ENCODE measurements at places on chromosomes 2 and 18.

- DNase-seq, result peak; percentile 19
Observed at GRCh38 chr2:42752314-42752713, 11.6 kb downstream of the OXER1 start.

DNA sequence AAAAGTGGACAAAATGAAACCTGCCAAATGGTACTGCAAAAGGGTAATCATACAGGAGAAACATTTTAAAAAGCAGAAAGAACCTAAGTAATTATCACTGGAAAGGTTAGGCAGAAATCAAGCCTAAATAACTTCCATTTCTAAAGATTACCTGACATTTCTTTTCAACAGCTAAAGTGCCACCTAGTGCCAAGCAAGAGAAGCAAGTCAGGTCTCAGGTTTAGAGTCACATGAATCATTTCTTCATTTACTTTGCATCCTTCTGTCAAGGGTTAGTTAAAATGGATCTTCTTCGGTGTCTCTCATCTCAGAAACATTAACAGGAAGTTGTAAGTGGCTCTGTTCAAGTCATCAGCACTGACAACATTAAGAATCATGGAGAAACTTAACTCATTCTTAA, 90.3 kb downstream of the AKAIN1 start:
- no peak for DNase-seq

DNA sequence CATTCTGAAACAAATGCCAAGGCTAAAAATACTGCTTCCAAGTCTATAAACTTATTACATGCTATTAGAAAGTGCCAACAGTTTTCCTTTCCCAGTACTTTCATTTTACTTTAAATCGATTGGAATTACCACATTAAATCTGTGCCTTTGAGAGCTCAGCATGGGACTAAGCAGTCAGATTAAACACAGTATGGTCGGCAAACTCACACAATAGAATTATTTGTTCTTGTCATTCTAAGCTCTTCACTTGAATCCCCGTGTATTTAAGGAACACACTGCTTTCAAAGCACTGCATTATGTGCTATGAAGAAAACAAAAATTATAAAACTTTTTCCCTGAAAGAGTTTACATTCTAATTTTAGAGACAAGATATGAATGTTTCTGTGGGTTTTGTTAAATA, 444.4 kb upstream of the SLC39A10 start:
- no peak for DNase-seq

GRCh38 chr2:1546023-1546591, 132.8 kb downstream of the TPO start:
- DNase-seq, result peak; percentile 66

DNA sequence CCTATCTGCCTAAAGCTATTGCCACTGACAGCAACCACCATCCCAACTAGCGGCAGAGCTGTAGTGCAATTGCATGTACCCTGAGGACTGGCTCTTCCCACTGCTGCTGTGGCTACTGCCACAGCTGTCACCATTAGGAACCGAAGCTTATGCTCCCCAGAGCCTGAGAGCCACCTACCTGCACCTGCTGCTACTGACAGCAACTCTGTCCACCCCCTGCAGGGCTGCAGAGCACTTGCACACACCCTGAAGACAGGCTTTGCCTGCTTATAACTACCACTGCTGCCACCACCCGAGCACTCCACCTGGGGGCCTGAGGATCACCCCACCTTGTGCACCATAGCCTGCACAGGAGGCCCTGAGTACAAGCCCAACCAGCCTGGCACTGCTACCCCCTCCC, 217.6 kb upstream of the FOSL2 start:
- no peak for DNase-seq

GRCh38 chr2:190607657-190608357, 41.1 kb upstream of the NAB1 start:
- DNase-seq, result no peak

GRCh38 chr2:223591596-223591995, 10.6 kb downstream of the SCG2 start:
- no peak for DNase-seq

- DNase-seq, result no peak
Observed at GRCh38 chr2:1598041-1598710, 146.1 kb downstream of the PXDN start.

- DNase-seq, result no peak
Observed at GRCh38 chr18:10441472-10441871, 13.0 kb upstream of the APCDD1 start.

- peak; percentile 20 for DNase-seq
Observed at GRCh38 chr18:35581898-35582641, 530 bp downstream of the GALNT1 start.

GRCh38 chr2:206978746-206979145, 39.4 kb downstream of the CPO start:
- DNase-seq, result no peak

DNA sequence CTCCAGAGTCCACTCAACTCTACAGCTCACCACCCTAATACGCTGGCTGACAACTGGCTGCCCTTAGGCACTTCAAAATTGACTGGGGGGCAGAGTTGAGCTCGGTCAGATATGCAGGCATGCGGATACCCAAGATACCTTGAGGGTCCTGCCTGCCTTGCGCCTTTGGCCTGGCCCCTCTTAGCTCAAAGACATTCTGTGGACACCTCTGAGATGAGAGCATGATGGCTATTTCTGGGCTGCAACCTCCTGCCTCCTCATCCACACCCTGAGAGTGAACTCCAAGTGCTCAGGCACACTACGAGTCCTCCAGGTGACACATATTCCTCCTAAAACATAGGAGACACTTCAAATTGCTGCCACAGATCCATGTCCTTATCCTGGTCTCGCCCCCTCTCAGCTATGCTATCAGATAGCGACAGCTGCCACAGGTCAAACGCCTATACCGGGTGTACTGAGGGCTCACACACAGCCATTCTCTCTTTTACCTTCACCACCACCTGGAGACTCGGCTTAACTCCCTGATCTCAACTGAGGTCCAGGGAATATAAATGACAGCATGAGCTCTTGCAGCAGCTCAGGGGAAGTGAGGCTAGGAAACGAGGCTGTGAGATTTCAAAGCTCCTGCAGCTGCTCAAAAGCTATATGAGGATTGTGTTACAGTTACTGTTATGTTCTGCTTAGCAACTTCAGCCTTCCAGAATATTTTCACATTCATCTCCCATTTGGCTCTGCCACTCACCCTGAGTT, 60.5 kb upstream of the TEX51 start:
- no peak for DNase-seq

GRCh38 chr18:10793730-10794370, 268.0 kb downstream of the NAPG start:
- DNase-seq, result no peak

GRCh38 chr18:623761-624620, 27.2 kb downstream of the CLUL1 start:
- peak; percentile 79 for DNase-seq

GRCh38 chr2:138950486-138950885, 170.3 kb upstream of the NXPH2 start:
- no peak for DNase-seq

- DNase-seq, result no peak
Observed at GRCh38 chr2:205276116-205276777, 406.1 kb upstream of the NRP2 start.

DNA sequence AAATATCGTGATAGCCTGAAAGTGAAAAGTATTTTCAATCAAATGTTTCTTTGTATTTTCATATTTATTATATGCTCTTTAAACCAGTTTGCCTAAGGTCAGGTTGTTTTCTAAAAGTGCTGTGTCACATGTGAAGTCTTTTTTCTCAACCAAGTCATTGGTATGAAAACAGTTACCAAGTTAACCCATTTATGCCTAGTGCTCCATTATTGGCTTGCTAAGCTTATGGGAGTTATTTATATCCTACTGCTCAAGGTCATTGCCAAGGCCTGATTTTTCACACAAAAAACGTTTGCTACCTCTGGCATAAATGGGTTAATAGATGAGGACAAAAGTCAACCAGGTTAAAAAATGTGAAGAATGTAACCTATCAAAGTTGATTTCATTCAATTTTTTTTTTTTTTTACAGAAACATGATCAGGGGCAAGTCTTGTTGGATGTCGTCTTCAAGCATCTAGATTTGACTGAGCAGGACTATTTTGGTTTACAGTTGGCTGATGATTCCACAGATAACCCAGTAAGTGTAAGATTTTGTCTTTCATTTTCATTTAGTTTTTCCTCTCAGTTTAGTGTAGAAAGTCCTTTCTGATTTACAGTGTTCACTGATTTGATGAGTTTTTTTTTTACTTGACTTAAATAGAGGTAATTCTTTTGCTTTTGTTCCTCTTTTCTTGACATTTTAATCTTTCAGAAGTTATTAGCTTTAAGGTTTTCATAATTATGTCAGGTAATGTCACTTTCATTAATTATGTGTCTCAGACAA, 102.6 kb downstream of the PTPN4 start:
- no peak for DNase-seq

- DNase-seq, result no peak
Observed at GRCh38 chr2:172109988-172110811, 7.5 kb upstream of the DLX2 start.

All from midbrain (tissue), 1 donor.